Stimulated activated CD4-positive, alpha-beta T cell treated with anti-CD3 and anti-CD28 coated beads, Interleukin-15, amount 100 ng/mL, for 1 hour (primary cell): ENCODE measurements at places on chromosomes 2 and 18.

DNA sequence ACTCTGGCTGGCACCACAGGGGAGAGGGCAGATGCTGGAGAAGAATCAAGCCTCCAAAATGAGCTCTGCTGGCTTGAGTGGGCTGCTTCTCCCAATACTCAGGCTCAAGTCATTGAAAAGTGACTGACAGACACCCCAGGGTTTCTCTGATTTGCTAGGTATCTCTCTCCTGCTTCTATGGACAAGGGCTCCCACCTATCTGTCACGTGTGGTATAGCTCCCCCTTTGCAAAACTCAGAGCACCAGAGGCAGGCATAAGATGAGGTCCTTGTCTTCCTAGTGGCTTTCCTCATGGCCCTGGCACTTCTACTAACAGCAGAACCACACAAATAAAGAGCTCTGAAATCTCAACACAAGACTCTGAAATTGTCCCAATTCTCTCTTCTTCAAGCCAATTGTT is 105.2 kb downstream of the GALNT14 start:
- DNase-seq: no peak

- no peak for DNase-seq
Observed at GRCh38 chr2:180872255-180872654, 108.2 kb upstream of the UBE2E3 start.

DNA sequence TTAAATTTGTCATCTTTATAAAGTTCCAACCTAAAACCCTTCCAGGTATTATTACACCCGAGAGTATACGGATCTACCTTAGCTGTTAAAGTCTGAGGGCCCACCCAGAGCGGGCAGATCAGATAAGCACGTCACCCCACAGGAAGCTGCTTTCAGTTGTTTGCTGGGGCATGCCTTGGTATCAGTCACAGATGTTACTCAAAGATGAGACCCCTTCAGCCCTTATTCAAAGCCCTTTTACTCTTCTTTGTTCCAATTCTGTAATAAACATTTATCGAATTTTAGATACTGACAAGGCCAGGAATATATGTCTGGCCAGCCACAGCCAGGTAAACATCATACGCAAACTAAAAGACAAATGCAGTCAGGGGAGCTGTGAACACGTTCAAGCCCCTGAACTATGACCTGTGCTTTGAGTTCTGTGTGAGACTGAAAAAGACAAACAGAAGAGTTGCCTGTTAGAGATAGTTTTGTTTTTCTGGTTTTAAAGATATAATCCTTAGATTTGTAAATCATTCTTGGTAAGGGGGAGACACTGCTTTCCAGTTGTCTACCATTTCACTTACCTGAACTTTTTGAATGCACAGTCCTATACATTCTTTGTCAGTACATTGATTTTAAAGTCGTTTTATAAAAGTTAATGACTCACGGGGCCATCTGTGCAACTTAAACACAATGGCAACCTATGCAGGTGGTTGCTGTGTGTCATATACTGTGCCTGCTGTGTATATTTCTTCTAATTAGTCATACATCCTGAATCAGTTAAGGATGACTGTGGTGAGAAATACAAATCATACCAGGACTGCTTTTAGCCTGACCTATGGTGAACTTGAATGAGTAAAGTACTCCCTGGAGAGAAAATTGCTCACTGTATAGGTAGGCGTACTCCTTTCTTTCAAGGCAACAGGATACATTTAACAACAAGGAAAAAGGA is 100.5 kb upstream of the ITPRID2 start:
- no peak for DNase-seq

GRCh38 chr2:36059691-36060090 is 295.9 kb upstream of the CRIM1 start:
- no peak for DNase-seq

GRCh38 chr2:98935111-98935770 is 784 bp downstream of the CRACDL start:
- no peak for DNase-seq

- no peak for DNase-seq
Observed at GRCh38 chr2:144439993-144440392, 79.9 kb downstream of the ZEB2 start.

DNA sequence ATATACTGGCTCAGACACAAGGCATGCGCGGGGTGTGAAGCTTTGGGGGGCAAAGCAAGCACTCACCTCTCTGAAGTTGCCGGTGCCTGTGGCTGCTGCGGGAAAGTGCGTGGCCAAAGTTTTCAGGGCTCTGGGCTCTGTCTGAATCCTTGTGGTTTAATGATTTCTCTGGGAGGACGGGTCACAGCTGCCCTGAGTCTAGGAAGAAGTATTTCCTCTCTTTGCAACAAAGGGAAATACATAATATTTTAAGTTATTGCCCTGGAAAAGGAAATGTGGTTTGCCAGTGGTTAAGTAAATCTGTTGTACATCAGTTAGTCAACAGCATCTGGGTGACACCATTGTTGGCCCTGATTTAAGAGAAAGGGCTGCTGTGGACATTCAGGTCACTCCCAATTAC is 56.7 kb upstream of the ZDBF2 start:
- DNase-seq: no peak

GRCh38 chr18:59446012-59446411 is 86.9 kb upstream of the LMAN1 start:
- no peak for DNase-seq

- DNase-seq: no peak
Observed at GRCh38 chr2:230205721-230206120, 14.1 kb downstream of the SP110 start.

- DNase-seq: no peak
Observed at GRCh38 chr2:102166189-102166845, 20.5 kb upstream of the IL1RL2 start.

GRCh38 chr18:50341443-50341842 is 33.4 kb upstream of the SKA1 start:
- no peak for DNase-seq

DNA sequence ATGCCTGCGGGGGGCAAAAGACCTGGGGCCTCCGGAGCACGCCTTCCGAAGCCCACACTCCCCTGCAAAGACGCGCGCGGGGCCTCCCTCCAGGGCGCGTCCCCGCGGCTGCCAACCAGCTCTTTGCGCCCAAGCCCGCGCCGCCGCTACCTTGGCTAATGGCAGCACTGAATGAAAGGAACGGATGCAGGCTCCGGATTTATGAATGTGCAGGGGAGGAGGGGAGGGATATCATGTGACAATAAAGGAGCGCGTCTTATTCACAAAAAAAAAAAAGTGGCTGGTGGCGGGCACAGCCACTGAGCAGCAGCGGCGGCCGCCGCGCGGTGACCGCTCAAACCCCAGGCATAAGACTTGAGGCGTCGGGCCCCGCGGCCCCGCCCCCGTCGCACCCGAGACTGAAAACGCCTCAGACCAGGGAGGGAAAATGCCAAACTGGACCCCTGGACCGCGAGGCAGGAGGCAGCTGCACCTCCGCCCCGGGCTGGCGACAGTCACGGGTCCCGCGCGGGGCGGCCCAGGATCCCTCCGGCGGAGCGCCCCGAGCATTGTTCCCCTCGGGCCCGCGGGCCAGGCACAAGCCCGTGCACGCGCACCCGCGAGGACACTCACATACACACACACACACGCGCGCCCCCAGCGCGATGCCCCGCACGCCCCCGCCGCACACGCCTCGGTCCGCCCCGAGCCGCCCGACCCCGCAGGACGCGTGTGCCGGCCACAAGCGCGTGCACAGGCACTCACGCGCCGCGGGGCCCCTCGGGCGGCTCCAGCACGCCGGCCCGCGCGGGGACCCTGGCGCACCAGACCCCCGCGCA is 1.6 kb downstream of the SPRED2 start:
- DNase-seq: no peak

- DNase-seq: no peak
Observed at GRCh38 chr2:55809875-55810621, 113.5 kb downstream of the EFEMP1 start.

DNA sequence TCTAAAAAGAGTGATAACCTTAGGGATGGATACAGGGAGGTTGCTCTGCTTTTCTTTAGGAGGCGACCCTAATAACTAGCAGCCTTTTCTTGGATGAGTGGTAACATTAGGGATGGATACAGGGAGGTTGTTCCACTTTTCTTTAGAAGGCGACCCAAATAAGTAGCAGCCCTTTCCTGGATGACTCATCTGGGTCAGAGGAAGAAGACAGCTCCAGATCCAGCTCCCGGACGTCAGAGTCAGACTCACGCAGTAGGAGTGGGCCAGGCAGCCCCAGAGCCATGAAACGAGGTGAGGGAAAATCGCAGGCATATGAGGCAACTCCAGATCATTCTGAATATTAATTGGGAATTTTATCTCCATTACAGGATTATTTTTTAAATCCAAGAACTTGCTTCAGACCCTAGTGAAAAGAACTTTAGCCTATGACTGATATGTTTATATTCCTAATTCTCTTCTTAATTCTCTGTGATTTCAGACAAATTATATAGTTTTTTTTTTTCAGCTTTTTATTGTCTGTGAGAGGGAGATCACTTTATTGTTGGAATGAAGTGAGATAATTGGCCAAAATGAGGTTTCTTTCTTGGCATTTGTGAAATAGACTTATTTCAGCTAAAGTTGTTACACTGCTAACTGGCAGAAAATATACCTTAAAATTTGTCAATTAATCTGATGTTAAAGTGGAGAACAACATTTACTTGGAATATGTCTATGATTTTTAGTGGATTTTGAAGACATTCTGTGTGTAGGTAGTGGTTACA is 31.2 kb upstream of the C1GALT1C1L start:
- no peak for DNase-seq

- DNase-seq: no peak
Observed at GRCh38 chr2:65722028-65722778, 289.8 kb upstream of the SPRED2 start.

- no peak for DNase-seq
Observed at GRCh38 chr18:39751161-39751560, 2185.6 kb upstream of the CELF4 start.

DNA sequence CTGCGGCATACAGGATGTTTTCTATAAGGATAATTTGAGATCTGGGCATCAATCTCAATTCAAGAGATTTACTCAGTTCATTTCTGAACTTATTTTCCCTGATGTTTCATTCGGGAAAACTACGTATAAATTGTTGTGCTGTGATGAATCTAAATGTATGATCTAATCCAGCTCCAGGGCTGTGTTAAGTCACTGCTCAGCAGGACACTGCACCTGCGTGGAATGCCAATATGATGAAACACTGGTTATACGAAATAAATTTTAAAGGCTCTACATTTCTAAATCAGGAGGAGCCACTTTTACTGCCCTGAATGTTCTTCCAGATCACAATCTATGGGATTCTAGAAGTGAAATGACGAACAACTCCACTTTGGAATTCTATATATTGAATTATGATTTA is 259.0 kb downstream of the HNMT start:
- DNase-seq: no peak

DNA sequence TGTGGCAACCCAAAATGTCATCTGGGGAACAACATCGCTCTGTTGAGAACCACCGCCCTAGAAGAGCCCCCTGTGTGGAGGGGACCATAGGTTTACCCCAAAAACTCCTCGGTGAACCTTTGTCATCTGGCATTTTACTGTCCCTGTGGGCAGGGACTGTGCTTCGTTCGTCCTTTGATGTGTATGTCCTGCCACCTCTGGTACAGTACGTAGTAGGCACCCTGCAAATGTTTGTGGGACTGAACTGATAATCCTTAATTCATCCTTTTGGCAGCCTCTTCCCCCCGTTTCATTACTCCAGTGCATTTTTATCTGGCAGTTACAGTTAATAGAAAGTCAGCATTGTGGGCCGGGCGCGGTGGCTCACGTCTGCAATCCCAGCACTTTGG is 728 bp downstream of the NAPG start:
- no peak for DNase-seq

GRCh38 chr2:176205126-176205525 is 16.7 kb downstream of the HOXD1 start:
- no peak for DNase-seq

DNA sequence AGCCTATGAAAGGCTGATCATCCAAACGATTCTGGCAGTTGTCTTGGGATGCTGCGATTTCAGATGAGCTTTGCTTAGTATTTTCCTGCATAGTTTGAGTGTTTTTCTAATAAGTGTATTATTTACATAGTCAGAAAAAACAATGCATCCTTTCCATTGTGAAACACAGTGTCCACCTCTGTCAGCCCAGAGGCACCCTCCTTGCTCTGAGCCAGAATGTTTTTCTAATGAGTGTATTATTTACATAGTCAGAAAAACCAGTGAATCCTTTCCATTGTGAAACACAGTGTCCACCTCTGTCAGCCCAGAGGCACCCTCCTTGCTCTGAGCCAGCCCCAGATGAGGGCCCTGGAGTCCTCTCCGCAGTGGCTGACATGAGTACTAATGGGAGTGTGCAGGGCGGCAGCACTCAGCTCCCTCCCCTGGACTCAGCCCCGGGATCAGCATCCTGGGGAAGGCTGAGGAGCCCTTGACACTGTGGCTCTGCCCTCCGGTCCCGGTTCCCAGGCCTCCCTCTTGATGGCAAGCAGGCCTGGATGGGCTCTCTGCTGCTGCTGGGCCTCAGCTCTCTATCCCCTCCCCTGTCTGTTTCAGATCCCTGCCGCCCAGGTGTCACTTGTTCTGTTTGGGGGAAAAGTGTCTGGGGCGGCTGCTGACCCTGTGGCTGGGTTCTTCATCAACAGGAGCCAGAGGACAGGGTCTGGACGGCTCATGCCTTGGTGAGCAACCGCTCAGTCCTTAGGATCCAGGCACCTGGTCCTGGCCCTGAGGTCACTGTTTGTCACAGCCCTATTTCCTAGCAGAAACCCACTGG is 5.9 kb downstream of the MFSD2B start:
- no peak for DNase-seq

GRCh38 chr18:10232062-10232461 is 222.4 kb upstream of the APCDD1 start:
- DNase-seq: no peak

- no peak for DNase-seq
Observed at GRCh38 chr2:74653589-74653984, 460 bp upstream of the SEMA4F start.

- no peak for DNase-seq
Observed at GRCh38 chr2:144859716-144860115, 339.8 kb upstream of the ZEB2 start.

DNA sequence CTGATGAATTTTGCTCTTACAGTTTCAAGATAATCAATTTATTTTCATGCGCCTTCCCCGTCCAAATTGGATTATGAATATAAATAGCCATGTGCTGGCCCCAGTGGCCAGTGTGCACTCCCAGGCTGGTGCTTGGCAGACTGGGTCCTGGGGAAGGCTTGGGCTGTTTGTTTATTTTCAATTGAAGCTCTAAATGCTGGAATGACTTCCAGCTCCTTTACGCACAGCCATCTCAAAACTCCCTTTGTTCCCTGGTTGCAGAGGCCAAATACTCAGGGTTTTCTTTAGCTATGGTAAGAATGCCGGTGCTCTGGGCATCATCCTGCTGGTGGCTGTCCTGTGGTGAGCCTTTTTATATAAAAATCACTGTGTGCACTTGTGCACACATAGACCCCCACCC is 131.5 kb downstream of the PRKCE start:
- DNase-seq: no peak

DNA sequence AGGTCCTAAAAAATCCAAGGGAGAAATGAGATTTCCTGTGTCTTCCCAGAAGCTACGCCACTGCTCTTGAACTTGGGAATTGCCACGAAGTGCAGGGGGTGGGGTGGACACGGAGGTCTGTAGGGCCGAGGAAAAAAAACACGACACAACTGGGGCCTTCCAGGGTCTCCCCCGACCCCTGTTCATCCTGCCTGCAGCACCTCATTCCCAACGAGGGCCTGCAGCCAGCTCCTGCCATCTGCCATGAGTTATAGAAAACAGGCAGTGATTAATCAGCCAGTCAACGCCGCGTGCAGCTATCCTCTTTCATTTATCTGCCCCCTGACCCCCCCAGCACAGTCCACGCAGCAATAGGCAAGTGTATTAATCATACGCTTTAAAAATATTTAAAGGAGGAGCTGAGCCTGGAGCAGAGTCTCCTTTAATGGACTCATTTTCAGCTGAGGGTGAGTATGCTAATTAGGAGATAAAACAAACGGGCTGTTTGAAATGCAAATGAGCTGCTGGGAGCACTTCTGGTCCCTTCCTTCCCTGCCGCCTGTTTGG is 209.9 kb downstream of the TFCP2L1 start:
- DNase-seq: no peak
